ENCODE measurements at places on chromosomes 2 and 18. TPM values are rescaled to one million over a fixed set of nuclear protein-coding genes. Genes with fewer than 3 reads are reported as not detected.

Gene REG3G
- not detected for total RNA-seq

Gene REG1A
- total RNA-seq: not detected

Gene MAPRE2
- 10.1 TPM for total RNA-seq

Gene ACP1
- total RNA-seq: 66.2 TPM

Gene CXXC1
- total RNA-seq: 30.8 TPM

Gene NTSR2
- total RNA-seq: not detected

Gene HOXD13
- not detected for total RNA-seq

Gene PPP1R1C
- 1.3 TPM for total RNA-seq

Gene CDH20
- 1.3 TPM for total RNA-seq

Gene RAD51AP2
- not detected for total RNA-seq

Gene GPR148
- not detected for total RNA-seq

Measured in mesangial cell (primary cell).